Psoas muscle (tissue), 8 donors: ENCODE measurements at places on chromosomes 3 and 15. TPM values are rescaled to one million over a fixed set of nuclear protein-coding genes. Genes with fewer than 3 reads are reported as not detected.

- DNase-seq = no peak
Observed at GRCh38 chr3:174417573-174417972, 441.6 kb upstream of the NAALADL2 start.

DNA sequence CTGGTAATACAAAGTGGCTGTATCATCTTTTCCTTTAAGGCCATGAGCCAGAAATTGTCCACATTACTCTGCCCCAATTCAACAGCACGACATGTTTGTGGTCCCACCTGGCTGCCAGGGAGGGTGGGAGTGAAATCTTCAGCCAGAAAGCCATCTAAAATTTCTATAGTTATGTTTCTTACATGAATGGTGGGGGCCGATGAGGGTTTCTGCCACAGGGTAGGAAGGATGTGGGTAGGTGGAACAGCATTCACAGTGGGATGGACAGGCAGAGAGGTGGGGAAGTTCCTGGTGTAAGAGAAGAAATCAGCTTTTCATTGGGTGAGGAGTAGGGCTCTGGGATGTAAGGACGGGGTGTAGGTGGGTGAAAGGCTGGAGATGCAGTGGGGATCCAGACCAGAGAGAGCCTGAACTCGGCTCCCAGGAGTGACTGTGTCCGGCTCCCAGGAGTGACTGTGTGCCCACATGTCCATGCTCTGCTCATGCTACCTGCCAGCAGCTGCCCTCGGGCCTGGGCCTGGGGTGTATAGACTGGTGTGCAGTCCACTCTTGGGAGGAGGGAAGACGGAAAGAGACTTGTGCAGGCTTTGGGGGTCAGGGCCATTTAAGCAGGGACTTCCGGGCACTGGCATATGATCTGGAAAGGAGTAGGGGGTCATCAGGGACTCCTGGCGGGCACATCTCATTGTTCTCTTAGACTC, 3.8 kb upstream of the FBLN2 start:
- DNase-seq = no peak

- DNase-seq = no peak
Observed at GRCh38 chr3:51559411-51559888, 20.9 kb downstream of the RAD54L2 start.

DNA sequence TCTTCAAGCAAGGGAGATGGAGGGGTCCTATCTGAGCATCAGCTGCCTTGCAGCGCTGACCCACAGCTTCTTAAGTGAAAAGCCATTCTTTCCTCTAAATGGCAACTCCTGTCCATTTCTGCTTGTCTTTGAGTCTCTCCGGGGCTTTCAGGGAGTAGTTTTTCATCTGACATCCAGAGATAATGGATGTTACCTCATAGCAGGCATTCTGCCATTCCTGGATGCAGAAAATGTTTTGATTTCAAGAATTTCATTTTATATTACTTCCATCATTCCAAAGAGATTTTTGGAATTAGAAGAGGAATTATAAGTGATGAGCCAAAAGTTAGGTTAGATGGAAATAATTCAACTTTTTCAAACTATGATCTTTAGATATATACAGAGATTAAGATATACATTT, 44.9 kb upstream of the GABRG3 start:
- no peak for DNase-seq

- no peak for DNase-seq
Observed at GRCh38 chr15:28896951-28897350, 11.2 kb downstream of the APBA2 start.

DNA sequence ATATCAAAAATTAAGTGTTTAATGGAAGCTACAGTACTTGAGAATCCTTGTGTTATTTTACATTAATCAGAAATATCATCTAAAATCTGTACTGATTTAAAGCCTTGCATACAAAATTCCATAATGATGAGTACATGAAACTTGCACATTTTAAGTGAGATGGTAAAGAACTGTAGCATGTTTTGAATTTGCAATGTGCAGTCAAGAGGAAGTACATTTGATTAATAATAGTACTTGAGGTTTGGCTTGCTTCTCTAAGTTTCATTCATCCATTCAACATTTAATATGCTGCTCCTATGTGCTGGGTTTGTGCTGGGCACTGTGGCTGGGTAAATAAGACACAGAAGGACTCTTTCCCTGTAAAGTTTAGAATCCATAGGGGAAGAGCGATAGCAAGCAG, 332.3 kb downstream of the CNTN3 start:
- no peak for DNase-seq

GRCh38 chr3:134803652-134804051, 8.6 kb downstream of the EPHB1 start:
- no peak for DNase-seq

DNA sequence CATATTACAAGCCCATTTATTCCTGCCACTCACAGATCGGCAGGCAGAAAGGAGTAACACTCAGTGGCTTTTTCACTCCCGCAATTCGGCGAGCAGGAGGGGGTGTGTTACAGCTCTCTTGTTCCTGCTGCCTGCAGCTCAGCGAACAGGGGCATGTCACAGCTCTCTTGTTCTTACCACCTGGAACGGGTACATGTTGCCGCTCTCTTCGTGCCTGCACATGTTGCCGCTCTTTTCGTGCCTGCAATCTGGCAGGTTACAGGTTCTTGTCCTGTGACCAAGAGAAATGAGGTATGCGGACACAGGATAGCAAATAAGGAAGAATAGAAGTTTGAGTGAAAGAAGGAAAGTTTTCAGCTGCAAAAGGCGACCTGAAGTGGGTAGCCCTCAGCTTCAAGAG, 761.4 kb downstream of the NAALADL2 start:
- DNase-seq = no peak

GRCh38 chr15:36265422-36265821, 314.0 kb upstream of the CDIN1 start:
- no peak for DNase-seq

GRCh38 chr15:48806151-48806550, 4.7 kb downstream of the CEP152 start:
- DNase-seq = no peak

- no peak for DNase-seq
Observed at GRCh38 chr3:125280668-125281361, 68.3 kb upstream of the SLC12A8 start.

DNA sequence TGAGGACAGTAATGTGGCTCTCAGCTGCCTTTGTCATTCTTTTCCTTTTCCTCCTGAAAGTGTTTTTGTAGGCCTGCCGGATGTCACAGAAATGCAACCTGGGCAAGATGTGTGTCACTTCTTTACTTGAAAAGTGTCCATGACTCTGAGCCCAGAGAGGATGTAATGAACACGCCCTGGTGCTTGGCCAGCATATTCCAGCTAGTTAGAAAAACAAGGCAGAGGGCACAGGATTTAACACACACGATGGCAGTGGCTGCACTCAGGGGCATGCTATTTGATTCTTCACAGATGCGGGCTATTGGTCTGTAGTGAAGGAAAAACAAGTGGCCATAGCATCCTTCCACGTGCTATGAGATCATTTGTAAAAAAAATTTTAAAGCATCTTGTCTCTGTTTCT, 30.3 kb upstream of the PTX3 start:
- no peak for DNase-seq

GRCh38 chr15:90593499-90594158, 63.9 kb downstream of the CRTC3 start:
- no peak for DNase-seq

GRCh38 chr3:63927422-63928280, 15.5 kb upstream of the SCAANT1 start:
- DNase-seq = no peak

DNA sequence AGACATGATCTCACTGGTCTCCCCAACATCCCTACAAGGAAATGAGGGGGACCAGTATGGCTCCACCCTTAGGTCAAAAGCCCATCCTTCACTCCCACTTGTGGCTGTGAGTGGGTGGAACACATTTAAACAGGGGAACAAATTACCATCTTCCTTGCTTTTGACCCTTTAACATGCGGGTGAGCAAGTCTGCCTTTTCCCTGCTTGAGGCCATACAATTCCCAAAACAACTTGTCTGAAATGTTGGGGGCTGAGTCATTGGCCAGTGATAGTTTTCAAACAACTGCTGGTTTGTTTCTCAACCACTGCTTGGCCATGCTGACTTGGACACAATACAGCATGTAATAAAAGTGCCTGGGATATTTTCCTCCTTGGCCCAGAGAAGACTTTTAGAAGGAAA, 39.6 kb downstream of the COL8A1 start:
- DNase-seq = no peak

- no peak for DNase-seq
Observed at GRCh38 chr3:160703974-160704373, 27.0 kb downstream of the ARL14 start.

DNA sequence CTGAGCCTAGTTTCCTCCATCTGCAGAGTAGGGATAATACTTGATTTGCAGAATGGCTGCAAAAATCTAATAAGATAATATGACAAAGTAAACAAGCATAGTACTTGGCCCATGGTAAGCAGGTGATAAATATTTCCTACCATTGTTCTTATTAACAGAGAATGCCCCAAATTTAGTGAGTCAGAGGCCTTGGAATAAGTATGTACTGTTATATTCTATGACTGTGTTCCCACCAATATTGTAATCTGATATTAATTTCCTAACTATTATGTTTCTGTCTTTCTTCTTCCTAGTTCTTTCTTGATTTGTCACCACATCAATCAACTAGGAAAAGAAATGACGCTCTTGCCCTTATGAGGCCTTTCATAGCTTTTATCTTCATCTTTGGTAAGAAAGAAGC, 178.4 kb upstream of the SLC2A2 start:
- no peak for DNase-seq

DNA sequence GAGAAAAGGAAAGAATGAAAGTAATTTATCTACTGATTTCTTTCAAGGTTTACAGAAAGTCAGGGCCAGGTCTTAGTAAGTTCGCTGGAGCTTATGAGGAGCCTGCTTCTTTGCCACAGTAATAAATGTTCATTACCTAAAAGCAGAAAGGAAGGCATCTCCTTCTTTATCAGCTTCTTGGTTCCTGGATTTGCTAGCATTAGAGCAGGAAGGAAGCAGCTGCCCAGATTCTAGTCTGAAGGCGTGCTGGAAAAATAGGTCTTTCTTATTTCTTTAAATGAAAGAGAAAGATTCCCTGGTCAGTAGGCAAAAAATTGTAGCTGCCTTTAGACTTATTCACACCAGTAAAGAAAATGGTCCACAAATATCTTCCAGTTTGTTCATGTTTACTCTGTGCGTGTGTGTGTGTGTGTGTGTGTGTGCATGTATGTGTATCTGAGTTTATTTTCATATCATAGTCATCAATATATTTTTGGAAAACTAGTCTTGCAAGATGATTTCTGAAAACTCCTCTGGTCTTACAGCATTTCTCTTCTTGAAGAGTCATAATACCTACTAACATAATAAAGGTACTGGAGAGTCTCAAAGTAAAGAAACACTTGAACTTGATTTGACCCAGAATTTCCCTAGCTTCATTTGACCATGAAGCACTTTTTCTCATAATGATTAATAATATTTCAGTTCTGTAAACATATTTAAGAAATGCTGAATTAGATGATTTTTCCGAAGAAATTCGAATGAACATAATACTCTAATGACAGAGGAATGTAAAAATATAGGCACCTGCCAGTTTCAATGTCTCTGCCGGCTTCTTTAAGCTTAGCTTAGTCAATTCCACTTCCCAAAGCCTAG, 255.3 kb upstream of the ZPLD1 start:
- no peak for DNase-seq

- DNase-seq = no peak
Observed at GRCh38 chr3:14913926-14914778, 33.2 kb upstream of the NR2C2 start.

DNA sequence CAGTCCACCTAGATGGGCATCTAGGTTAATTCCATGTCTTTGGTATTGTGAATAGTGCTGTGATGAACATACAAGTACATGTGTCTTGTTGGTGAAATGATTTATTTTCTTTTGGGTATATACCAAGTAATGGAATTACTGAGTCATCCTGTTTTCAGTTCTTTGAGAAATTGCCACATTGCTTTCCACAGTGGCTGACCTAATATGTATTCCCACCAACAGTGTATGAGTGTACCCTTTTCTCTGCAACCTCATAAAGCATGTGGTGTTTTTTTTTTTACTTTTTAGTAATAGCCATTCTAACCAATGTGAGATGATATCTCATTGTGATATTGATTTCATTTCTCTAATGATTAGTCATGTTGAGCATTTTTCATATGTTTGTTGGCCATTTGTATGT, 86.0 kb upstream of the NDN start:
- DNase-seq = no peak

DNA sequence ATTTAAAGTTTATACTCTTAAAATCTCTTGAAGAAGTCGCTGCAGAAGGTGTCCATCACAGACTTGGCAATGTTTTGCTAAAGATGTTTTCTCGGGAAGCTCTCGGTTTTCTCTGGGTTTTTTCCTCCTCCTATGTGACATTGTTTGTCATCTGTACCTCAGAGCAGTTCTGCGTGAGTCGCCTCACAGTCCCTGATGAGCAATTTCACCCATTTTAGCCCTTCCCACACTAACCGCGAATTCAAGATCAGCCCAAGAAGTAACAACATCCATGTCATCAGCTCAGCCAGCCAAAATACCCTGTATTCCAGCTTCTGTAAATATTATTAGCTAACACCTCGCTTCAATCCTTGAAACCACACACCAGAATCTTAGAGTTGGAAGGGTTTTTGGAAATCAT, 224.3 kb upstream of the SETMAR start:
- no peak for DNase-seq

Gene CCR5
- 0.14 TPM for polyA plus RNA-seq

Gene CLDN16
- not detected for polyA plus RNA-seq

Gene PRTG
- polyA plus RNA-seq = 0.25 TPM

Gene NMNAT3
- 6.0 TPM for polyA plus RNA-seq

Gene PDZRN3
- 13.4 TPM for polyA plus RNA-seq

Gene MAGEL2
- 0.01 TPM for polyA plus RNA-seq

Gene RHOV
- not detected for polyA plus RNA-seq

Gene RAB6B
- polyA plus RNA-seq = 0.94 TPM
